Right cardiac atrium (tissue), 5 donors: ENCODE measurements at places on chromosomes 6 and 20. TPM values are rescaled to one million over a fixed set of nuclear protein-coding genes. Genes with fewer than 3 reads are reported as not detected.

DNA sequence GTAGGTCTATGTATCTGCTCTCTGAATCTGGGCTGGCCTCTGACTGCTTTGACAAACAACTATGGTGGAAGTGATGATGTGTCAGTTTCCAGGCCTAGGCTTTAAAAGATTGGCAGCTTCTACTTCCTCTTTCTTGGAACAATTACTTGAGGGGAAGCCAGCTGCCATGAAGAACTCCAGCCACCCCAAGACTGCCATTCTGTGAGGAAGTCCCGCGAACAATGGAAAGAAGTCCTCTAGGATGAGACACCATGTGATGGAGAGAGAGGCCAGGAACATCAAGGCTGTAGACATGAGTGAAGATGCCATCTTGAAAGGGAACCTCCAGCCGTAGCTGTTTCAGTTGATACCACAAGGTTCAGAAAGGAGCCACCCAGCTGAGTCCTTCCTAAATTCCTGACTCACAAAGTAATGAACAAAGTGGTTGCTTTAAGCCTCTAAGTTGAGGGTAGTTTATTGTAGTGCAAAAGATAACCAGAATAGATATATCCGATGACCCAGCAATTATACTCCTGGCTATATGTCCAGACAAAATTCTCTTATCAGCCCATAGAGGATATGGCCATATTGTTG is 15.3 kb upstream of the TCF15 start:
- no peak for DNase-seq

DNA sequence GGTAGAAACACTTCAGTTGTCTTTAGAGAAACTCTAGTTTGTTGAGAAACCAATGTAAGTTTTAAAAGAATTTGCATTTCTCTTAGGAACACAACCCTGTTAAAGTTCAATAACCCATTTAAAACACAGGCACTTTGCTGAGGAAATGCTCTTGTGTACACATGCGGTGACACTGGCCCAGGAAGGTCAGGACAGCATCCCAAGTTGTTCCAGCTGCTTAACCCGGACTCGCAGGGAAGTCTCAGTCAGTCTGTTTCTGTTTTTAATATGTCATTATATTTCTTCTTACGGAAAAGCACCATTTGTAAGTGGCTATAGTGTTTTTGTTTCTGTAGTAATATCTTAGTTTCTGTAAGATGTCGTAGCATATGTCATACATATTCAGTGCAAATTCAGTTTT is 36.9 kb downstream of the RIN2 start:
- no peak for DNase-seq

GRCh38 chr6:130473886-130474285 is 108.1 kb downstream of the TMEM200A start:
- DNase-seq = no peak

GRCh38 chr6:24720131-24720603 is 1.2 kb upstream of the C6orf62 start:
- DNase-seq = peak; percentile 88

DNA sequence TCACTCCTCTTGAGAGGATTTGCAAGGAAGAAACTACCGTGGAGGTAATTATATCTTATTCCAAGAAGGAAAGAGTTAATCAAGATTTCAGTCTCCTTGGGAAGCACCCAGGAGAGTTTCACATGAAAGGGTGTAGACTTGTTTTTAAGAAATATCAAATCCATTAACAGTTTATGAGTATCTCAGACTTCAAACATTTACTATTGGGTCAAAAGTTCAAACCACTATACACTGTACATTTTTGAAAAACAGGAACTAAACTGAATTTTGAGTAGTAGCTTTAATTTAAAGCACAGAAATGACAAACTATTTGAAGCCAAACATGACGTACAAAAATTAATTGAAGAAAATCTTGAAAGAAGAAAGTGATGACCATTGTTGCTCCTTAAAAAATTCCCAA is 164.0 kb downstream of the FOXC1 start:
- no peak for DNase-seq

DNA sequence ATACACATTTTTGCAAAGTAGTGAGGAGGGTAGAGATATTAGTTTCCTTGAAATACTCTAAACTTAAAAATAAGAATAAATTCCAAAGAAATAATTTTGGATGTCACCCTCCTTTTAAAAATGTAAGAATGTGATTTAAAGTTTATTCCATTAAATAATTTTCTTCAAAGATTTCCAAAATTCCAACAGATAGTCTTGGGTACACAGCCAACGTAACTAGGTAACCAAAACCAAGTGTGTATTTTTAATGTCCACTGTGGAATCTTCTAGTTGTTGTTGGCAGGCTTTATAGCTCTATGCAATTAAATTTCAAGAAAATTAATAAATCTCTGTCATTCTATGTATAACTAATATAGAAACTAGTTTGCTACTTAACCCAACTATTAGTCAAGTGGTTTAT is 101.3 kb downstream of the COL21A1 start:
- no peak for DNase-seq

The ZSWIM3 gene
- 2.3 TPM for total RNA-seq

- DNase-seq = no peak
These were observed 174.2 kb upstream of the KCNG1 start for GRCh38 chr20:51196991-51197651.

DNA sequence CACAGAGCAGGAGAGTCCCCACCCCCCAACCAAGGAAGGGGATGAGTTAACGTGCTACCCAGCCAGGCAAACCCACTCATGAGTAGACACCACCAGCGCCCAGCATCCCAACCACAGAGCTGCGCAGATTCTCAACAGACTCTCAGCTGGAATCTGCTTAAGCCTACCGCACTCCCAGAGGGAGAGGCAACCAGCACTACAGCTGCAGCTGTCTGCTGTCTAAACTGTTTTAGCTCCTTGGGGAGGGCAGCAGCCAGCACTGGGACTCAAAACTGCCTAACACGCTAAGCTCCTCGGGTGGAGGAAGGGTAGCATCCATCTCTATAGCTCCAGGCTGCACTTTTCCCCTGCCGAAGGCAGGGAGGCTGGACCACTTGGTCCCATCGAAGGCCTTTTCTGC is 539.8 kb downstream of the EPHA7 start:
- no peak for DNase-seq

GRCh38 chr6:145009711-145010110 is 724.6 kb downstream of the UTRN start:
- no peak for DNase-seq

DNA sequence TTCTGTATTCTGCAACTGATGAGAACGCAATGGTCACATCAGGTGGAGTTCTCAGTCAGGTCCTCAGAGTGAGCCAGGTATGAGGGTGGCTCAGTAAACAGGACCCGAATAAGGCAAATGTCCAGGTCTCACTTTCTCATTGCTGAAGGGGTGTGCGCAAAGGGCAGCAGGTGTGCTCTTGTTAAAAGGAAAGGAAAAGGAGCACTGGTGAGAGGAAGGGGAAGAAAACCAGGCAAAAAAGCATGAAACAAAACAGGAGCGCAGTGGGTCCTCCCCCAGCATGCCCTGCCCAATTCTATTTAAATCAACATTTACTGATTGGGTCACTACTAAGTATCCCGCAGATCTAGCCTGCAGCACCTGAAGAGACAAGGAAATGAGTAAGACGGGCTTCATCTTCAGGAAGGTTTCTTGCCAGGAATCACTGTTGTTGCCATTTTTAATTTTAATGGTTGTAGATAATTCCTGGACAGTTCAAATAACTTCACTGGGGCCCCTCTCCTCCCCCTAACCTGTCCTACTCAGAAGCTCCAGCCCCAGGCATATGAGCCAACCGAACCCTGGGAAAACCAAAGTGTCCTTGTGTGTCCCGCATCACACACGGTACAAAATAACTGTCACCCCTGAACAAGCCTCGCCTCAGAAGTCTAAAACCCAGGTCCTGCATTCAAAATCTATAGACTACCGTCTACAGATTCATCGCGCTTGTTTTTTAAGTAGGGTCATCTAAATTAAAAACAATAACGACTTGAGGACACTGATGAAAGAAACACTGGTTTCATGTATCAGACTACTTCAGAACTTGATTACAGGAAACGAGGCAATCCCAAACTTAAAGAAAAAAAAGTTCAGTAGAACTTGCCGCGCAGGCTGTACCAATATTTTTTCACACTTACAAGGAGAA is 980 bp downstream of the MBOAT1 start:
- no peak for DNase-seq

- no peak for DNase-seq
These were observed 1.4 kb upstream of the MANBAL start for GRCh38 chr20:37288091-37288490.

DNA sequence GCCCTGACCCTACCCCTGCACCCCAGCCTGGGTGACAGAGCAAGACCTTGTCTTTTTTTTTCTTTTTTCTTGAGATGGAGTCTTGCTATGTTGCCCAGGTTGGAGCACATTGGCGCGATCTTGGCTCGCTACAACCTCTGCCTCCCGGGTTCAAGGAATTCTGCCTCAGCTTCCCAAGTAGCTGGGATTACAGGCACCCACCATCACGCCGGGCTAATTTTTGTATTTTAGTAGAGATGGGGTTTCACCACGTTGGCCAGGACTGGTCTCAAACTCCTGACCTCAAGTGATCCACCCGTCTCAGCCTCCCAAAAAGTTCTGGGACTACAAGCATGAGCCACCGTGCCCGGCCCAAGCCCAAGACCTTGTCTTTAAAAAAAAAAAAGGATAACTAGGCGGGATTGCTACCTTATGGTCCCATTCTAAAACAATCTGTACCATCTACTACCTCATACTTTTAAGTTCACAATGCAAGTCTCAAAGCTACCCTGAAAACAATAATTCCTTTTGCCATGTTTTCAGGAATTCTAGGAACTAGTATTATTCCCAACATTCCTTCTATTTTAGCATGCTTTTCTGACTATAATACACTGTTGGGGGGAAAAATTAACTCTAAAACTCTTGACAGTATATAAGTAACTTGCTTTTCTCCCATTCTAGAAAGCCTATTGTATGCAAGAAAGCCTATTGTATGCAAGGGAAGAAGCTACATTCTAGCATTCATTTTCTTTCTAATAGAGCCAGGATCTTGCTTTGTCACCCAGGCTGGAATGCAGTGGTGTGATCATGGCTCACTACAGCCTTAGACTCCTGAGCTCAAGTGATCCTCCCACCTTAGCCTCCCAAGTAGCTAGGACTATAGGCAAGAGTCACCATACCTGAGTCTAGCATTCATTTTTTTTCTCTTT is 6.6 kb downstream of the TUBB start:
- DNase-seq = no peak

The FAM83C gene
- not detected for total RNA-seq

The TMEM151B gene
- total RNA-seq = 1.1 TPM

DNA sequence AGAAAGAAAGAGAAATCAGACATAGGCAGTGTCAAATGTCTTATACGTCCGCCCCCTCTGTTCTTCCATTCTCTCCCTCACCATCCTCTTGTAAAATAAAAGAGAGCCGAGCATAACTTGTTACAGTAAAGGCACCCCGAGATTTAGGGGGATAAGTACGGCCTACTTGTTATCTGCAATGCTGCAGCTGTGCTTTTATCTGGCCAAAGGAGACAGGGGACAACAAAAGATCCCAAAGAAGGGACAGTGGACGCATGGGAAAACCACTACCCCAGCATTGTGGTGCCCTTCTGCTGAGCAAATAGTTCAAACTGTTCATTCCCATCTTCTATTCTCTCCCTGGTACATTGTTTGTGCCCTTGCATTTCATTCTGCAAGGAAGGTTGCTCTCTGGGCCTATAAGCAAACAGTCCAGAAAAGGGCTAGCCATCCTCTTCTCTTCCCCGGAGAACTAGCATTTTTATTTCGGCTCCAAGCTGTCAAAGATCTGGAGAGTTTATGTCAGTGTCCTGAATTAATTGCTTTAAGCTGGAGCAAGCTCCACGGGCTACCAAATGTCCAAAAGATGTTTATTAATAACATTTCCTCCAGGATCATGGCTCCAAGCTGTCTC is 22.3 kb downstream of the FOXA2 start:
- no peak for DNase-seq

- no peak for DNase-seq
These were observed 95.1 kb upstream of the IYD start for GRCh38 chr6:150273457-150274309.

The SYNE1 gene
- 130 TPM for total RNA-seq

DNA sequence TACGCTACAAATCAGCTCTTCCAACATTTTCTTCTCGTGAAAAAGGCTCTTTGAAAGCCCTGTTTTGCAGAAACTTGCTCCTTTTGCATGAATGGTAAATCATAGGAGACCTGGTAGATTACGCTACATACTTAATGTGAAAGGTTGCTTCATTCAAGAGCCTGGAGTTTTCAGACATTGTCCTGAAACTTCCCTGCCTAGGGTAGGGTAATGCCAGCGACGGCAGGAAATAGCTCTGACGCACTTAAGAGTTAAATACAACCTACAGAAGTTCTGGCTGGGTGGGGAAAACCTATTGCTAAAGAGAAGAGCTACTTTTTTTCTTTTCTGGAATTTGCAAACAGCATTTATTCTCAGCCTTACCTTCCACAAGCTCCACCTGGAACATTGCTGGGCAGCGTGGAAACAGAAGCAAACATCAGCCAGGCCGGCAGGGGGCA is 144.5 kb downstream of the LPA start:
- no peak for DNase-seq

DNA sequence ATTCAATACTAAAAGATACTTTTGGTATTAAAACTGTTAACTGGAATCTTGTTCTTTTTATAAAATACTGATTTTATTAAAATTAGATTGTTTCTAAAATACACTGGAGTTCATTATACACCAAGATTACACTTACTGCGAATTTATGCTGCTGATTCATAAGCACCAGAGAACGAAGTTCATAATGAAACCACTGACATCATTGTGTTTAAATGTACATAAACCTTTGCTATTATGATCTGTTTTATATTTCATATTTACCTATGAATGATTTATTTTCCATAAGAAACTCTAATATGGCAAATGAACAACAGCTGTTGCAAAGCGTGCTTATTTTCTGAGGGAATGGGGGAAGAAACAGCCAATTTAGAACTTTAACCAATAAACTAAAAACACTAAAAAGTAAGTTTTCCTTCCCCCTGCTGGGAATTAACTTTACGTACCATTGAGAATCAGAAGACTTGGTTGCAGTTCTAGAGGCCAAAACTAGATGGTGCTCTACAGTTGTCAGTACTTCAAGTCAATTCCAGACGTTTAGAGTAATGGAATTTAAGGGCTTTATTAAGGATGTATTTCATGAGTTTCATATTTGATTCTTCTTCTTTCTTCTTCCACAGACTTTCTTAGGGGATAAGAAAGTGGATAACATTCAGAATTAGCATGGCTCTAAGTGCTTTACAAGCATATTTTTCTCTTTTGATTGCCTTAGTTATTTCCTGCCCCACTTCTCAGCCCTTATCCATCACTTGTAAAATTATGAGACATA is 30.8 kb upstream of the COL19A1 start:
- DNase-seq = no peak

GRCh38 chr6:11083491-11083890 is 10.1 kb upstream of the SMIM13 start:
- DNase-seq = no peak

The TCP11 gene
- total RNA-seq = not detected
